CD4-positive, alpha-beta T cell (primary cell): ENCODE measurements at places on chromosomes 11 and 22.

GRCh38 chr11:74272276-74272675 is 39.2 kb downstream of the P4HA3 start:
- DNase-seq, result no peak

DNA sequence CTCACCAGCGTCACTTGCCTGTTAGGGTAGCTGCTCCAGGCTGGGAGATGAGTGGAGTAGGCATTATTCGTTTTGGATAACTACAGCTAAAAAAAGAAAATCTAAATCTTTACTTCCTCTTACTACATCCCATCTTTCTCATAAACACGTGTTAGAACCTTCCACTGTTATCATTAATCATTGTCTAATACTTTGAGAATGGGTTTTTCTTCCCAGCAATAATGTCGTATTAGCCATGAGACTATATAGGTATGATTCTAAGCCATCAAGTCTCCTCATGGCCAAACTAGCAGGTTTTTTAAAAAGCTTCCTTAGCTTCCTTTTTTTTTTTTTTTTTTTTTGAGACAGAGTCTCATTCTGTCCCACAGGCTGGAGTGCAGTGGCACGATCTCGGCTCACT is 3.9 kb upstream of the TEF start:
- no peak for DNase-seq

- DNase-seq, result no peak
Observed at GRCh38 chr22:38775656-38776055, 18.3 kb downstream of the DNAL4 start.

GRCh38 chr11:34318111-34319037 is 39.4 kb downstream of the ABTB2 start:
- DNase-seq, result no peak

DNA sequence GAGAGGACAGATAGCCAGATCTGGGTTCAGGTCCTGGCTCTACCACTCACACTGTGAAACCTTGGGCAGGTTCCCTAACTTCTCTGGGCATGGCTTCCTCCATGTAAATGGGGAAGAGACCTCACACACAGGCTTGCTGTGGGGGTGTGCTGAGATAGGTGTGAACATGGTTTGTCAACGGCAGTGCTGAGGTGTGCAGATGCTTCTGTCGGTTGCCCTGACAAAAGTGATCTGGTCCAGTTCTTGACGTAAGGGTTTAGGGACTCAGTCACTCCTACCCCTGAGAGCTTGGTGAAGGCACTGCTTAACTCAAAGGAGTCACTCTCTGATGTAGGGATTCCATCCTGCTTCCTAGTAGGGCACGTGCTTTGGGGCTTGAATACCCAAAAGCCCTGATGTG is 2.0 kb downstream of the C1QTNF4 start:
- DNase-seq, result no peak
